ENCODE measurements at places on chromosomes 16 and 17.

- no peak for DNase-seq
Measured at GRCh38 chr16:86472366-86472765, 38.0 kb upstream of the FOXF1 start.

GRCh38 chr17:17605729-17606088, 14.2 kb upstream of the PEMT start:
- DNase-seq: peak; percentile 68

DNA sequence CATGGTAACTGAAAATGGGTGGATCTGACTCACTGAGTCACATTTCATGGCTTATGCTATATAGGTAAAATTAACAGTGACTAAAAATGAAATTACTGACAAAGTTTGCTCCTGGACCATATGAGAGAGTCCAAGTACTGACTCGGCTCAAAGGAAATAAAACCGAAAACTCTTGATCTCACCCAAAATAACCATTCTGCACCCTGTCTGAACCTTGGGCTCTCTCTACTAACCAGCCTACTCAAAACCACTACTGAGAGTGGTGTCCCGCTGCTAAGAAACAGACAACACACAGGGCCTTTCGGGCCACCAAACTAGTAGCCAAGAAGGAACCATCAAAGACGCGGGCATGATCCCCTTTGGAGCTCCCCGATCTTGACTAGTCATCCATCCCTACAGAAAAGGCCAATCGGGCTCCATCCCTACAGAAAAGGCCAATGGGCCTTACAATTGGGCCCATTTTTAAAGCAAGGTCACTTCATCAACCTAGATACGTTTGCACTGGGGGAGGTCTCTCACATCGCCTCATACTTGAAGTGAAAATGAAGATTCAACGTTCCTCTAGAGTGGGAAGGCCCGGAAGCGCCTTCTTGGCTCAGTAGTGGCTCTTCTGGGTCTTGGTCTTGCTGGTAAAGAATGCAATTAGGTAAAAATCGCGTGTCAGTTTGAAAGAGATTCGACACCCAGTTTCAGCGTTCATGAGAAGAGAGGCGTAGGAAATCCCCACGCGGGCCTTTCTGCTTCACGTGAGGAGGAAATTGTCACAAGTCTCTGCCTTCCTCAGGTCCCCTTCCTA, 720 bp upstream of the ZPBP2 start:
- DNase-seq: no peak

- DNase-seq: peak; percentile 30
Measured at GRCh38 chr17:60077672-60078519, 825 bp downstream of the HEATR6 start.

DNA sequence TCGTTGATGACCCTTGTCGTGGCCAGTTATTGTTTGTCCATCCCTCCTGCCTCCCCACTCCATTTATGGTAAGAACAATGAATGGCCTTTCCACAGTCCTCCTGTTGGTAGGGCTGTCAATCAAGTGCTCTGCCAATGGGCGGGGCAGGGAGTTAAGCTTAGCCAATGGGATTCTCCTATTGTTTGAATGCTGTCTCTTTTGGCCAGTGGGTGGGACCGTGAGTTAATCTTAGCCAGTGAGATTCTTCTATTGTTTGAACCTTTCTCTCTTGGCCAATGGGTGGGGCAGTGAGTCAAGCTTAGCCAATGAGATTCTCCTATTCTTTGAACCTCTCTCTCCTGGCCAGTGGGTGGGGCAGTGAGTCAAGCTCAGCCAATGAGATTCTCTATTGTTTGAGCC, 85.4 kb downstream of the IRX3 start:
- DNase-seq: no peak

DNA sequence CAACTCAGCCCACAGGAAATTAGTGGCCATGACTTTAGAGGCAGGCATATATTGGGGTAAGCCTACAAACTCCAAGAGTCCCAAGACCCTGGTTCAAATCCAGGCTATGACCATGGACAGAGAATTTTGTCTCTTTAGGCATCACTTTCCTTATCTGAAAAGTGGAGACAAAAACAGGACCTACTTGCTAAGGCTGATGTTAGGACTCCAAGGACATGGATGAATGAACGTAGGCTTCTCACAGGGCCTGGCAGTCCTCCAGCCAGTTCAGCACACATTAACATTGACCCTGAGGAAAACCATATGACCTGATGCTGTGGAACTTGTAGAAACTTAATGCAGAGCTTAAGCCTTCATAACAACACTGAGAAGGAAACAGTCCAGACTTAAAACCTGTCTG, 1.4 kb downstream of the FKBP10 start:
- no peak for DNase-seq

GRCh38 chr17:54968988-54969332, 395 bp downstream of the STXBP4 start:
- no peak for DNase-seq

DNA sequence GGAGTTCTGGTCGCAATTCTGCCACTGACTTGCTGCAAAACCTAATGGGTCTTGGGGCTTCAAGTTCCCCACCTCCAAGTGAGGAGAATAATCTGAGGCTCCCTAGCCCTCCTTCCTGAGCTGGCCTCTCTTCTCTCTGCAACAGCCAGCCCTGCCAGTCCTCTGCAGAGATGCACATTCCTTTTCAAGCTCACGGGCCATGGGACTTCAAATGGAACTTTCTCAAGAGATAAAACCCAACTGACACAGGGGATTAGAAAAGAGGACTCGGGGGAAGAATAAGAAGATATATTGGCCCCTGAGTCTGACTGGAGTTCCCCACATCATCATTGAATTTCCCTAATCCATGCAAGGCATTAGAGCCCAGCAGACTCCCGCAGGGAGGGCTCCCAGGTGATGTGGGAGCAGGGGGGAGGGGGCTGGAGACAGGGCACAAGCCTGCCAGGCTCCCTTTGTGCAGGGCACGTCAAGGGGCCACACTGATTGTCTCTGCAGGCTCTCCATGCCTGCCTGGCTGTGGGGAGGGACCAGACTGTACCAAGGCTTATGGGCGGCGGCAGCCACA, 131.0 kb downstream of the CCDC144A start:
- DNase-seq: no peak

GRCh38 chr16:1093284-1094123, 2.5 kb downstream of the C1QTNF8 start:
- DNase-seq: peak; percentile 8

DNA sequence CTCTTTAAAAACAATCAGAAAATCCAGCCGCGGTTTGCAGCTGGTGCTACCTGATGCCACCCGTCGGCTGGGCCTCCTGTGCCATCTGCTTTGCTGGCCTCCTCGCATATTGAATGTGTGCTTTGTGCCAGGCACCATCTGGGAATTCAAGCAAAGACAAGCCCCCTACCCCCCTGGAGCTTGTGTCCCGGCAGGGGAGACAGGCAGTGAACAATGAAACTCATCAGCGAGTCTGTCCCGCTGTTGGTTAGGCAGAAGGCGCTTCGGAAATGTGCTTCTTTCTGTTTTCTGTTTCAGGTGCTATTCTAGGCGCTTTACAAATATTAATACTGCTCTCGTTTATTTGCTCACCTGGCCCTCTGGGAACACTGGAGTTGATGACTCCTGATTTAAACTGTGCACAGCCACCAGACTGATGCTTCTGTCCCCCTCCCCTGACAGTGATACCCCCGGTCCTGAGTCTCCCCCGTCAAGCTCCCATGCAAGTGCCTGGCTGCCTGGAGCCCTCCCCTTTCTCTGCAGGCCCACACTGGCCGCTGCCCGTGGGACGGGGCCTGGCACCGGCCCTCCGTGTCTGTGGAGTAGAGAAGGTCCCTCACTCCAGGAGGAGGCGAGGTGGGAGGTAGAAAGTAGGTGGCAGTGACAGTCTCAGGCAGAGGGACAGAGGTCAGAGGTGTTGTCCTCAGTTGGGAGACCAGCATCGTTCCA, 126.1 kb upstream of the PLCG2 start:
- no peak for DNase-seq

DNA sequence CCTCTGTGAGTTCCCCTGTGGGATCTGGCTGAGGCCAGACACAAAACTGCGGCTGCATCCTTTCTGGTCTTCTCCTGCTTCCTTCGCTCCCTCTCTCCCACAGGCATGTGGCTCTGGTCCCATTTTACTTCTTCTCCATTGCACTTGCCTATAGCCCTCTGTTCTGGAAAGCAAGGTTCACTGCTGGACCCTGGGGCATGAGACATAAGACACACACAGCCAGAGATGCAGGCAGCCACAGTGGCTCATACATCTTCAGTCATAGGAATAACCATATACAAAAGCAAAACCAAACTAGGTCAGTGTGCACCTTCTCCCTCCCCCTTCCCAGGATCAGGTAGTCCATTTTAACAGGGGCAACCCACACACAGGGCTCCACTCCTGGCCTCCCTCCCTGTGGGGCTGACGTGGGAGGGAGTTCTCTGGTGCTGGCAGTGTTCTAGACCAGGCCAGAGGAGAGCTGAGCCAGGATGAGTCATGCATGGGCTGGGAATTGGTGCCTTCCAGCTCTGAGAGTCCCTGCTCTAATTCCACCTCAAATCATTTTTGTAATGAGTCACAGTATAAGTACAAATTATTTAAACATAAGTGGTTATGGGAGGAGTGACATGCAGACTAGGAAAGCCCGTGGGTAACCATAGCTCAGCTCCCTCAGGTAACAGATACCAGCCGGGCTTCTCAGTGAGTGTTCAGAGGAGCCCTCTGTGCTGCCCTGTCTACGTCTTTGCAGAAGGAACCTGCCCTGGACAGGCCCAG, 58.0 kb downstream of the ASIC2 start:
- peak; percentile 90 for DNase-seq

DNA sequence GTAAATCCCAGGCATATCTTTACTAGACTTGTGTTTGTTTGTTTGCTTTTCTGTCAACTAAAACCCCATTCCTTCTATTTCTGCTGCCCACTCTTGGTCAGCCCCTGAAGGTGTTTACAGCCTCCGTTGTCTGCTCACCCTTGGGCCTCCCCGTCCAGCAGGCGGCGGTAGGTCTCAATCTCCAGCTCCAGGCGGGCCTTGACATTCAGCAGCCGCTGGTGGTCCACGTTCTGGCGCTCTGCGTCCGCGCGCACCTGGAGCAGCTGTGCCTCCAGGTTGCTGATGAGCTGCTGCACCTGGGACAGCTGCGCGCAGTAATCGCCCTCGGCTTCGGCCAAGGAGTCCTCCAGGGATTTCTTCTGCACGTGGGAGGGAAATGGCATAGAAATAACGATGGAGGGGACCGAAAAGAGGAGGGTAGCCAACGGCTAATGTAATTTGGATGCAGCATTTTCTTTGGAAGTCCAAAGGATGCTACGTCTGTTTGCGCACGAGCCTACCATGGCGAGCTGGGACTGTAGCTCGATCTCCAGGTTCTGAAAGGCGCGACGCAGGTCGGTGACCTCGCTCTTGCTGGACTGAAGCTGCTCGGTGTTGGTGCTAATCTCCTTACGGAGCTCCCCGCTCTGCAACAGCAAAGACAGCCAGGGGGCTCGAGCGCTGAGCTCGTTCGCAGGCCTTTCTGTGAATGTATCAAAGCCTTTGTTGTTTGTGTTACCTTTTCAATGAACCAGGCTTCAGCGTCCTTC, 3.9 kb downstream of the KRT12 start:
- DNase-seq: peak; percentile 11

- DNase-seq: no peak
Measured at GRCh38 chr17:64095144-64095882, 34.6 kb downstream of the ERN1 start.

- DNase-seq: no peak
Measured at GRCh38 chr16:56970934-56971767, 9.4 kb downstream of the CETP start.

DNA sequence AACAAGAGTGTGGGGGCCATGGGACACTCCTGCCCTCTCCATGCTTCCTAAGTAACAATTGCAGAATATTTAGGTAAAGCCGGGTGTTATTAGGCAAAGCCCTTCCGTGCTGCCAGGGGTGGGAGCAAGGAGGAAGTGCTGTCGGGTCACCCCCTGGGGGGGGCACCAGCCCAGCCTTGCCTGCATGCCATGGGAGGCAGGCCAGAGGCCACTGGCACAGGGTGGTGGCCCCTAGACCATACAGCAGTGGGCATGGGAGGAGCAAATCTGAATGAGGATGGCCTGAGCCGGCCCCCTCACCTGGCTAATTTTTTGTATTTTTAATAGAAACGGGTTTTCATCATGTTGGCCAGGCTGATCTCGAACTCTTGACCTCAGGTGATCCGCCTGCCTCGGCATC, 355.7 kb upstream of the CDH8 start:
- DNase-seq: no peak

DNA sequence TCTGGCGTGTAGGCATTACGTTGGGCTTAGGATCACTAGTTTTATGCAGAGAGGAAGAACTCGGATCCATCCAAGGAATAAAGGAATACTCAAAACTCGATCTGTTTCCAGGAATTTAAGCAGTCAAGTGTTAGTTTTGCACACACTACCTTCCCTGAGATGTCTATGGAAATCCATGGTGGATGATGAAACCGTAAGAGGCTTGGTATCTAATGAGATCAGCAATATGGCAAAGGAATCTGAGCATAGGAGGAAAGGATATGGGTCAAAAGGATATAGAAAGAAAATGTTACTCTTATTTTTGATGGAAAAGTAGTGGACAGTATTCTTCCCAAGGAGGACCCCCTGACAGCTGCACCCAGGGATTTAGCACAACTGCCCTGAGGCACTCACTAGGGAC, 59.6 kb downstream of the SMG6 start:
- no peak for DNase-seq

DNA sequence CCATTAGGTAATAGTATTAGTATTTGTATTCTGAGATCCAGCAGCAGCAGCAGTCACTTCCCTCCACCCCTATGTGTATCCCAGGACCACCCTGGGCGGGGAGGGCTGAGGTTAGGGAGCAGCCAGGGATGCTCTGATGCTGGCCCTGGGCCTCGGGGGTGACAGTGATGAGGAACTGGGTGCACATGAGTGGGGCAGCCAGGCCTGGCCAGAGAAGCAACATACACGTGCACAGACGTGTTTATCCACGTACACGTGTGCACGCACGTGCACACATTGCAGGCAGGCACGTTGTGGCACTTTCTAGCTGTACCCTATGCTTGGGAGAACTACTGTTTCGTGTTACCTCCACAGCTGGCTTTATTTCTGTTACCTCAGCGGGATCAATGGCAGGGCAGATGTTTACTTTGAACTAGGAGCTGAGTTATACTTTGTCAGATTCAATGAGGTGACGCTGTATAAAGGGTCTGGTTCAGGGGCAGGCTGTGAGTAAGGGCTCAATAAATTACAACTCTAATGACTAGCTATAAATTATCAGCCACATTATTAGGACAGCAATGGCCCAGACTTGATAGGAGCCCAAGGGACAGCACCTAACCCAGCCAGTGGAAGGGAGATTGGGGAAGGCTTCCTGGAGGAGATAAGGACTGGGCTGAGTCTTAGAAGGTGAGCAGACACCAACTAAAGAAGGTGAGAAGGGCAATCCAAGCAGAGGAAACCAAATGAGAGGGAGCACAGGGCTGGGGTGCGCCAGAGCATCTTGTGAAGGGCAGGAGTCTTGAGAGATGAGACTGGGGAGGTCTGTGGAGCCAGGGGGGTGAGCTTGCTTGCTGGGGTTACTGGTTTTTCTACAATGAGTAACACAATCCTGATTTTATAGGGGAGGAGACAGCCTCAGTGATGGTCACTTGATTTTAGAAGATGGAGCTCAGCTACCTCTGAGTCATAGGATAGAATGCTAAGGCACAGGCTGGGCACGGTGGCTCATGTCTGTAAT, 22.4 kb upstream of the CA4 start:
- no peak for DNase-seq

Measured in fibroblast of skin of right quadriceps (primary cell).